SK-N-DZ (cell line): ENCODE measurements at places on chromosomes 2 and 18.

- DNase-seq, result no peak
Measured at GRCh38 chr18:22047485-22047884, 121.9 kb upstream of the GATA6 start.

DNA sequence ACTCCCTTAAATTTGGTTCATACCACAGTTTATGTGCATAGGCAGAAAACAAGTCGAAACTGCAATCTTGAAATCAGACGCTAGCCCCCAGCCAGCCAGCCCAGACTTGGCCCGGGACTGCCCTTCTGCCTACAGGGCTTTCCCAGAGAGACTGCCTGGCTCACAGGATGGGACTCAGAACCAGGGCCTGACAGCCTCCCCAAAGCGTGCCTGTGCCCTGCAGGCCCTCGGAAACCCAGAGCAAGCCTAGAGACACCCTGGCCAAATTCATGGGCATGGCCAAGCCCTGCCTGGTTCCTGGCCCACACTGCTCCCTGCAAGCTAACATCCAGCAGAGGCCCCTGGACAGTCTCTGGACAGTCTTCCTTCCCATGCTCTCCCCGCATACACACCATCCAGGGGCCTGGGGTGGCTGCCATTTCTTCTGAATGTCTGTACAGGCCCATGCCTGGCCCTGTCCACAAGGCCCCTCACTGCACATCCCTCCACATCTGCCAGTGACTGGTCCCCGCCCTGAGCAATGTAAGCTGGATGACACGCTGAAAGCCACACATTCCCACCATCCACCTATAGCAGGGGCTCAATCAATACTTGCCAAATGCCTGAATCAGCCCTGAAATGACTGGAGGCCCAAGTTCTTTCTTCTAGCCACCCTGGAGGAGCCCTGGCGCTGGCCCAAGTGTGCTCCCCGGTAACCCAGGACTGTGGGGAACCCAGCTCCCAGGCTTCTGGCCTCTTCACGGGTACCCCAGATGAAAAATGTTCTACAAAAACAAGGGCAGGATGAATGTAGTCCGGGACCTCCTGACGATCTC lies 73.1 kb downstream of the HDAC4 start:
- DNase-seq, result no peak

DNA sequence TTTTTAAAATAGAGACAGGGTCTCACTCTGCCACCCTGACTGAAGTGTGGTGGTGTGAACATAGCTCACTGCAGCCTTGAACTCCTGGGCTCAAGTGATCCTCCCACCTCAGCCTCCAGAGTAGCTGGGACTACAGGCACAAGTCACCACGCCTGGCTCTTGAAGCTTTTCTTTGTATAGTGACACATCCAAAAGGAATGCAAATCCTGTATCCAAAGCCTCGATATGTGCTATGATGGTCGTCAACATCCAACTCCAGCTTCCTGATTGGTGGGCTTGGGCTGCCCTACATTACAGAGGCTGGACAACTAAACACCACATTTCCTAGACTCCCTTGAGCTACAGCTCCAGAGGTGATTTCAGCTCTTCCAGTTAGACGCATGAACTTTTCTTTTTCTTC lies 101.7 kb upstream of the PGAP1 start:
- DNase-seq, result no peak

DNA sequence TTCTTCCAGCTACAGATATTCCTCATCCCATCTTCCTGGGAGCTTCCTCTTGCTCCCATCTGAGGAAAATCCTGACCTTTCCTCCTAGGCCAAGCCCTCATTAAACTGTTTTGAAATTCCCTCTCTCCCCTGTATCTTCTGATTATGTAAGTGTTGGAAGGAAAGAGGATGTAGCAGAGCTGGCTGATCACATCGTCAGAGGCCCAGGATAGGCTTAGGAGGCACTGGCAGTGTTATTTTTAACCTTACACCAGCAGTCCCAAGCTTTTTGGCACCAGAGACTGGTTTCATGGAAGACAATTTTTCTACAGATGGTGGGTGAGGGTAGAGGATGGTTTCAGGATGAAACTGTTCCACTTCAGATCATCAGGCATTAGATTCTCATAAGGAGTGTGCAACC lies 630.4 kb downstream of the EPHA4 start:
- DNase-seq, result no peak

DNA sequence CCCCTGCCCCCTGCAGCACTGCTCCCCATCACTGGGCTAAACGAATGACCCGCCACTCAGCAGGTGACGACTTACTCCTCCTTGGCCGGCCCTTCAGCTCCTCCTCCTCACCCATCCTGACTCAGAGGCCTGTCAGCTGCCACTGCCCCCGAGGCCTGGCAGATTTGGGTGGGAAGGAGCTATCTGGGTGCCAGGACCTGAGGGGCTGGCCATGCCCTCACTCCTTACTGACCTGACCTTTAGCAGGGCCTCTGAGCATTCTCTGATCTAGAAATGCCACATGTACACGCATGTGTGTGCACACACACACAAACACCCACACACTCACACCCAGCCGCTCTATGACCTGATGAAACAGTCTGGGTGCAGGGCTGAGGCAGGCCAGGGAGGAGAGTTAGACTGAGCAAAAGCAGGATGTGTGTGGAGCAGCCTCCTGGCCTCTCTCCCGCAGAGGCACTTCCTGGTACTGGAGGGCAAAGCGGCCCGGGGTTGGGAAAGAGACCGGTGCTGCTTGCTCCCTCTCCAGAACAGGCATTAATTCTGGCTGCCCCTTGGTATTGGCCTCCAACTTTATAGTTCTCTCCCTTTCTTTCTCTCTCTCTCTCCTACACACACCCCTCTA lies 68.0 kb downstream of the ZFP36L2 start:
- DNase-seq, result no peak

DNA sequence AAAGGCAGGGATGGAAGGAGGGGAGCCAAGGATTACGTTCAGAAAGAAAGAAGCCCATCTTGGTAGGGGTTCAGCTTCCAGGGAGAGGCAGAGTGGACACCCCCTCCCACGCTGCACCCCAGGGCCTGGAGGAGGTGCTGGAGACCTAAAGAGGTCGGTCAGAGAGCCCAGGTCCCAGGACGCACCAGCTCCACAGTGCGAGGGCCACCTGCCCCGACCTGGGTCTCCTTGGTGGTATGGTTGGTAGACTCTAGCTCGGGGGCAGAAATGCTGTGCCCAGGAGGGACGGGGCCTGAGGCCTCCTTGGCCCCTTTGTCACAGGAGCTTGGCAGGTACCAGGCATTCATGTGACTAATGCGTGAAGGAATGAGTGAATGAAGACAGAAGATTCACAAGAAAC lies 87.1 kb upstream of the RAB6C start:
- no peak for DNase-seq

GRCh38 chr2:144944546-144945220 lies 424.8 kb upstream of the ZEB2 start:
- no peak for DNase-seq

GRCh38 chr2:134161170-134161547 lies 92.7 kb upstream of the MGAT5 start:
- DNase-seq, result no peak

GRCh38 chr2:241340631-241341163 lies 15.4 kb upstream of the FARP2 start:
- DNase-seq, result no peak

DNA sequence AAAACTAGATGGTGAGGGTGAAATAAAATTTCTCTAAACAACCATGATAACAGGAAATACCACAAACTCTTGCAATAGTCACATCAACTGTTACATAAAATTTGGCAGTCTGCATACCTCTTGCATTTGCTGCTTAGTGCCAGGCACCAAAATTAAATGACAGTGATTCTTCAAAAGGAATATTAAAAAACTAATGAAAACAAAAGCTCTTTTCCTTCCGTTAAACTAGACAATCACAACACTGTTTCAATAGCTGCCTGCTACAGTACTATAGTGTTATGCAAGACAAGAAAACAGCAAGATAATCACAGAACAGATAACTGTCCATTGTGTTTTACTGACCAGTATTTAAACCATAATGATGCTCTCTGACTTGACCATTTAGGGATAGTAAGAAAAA lies 239.0 kb upstream of the SMAD7 start:
- DNase-seq, result no peak

DNA sequence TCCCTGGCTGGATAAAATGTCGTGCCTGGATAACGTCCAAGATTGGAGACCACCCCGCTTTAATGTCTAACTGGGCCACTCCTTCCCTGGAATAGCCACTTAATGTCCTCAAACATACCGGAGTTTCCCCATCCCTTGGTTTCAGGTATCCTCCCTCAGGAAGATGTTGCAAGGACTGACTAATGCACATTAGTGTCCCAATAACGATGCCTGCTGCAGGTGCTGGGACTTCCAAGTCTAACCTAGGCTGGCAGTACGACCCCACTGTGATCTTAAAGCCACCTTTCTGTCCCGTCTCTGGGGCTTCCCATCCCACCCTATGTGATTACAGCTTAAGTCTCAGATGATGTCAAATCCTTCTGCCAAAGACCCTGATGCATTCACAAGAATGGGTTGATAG lies 1.1 kb upstream of the ATP6V1C2 start:
- no peak for DNase-seq

DNA sequence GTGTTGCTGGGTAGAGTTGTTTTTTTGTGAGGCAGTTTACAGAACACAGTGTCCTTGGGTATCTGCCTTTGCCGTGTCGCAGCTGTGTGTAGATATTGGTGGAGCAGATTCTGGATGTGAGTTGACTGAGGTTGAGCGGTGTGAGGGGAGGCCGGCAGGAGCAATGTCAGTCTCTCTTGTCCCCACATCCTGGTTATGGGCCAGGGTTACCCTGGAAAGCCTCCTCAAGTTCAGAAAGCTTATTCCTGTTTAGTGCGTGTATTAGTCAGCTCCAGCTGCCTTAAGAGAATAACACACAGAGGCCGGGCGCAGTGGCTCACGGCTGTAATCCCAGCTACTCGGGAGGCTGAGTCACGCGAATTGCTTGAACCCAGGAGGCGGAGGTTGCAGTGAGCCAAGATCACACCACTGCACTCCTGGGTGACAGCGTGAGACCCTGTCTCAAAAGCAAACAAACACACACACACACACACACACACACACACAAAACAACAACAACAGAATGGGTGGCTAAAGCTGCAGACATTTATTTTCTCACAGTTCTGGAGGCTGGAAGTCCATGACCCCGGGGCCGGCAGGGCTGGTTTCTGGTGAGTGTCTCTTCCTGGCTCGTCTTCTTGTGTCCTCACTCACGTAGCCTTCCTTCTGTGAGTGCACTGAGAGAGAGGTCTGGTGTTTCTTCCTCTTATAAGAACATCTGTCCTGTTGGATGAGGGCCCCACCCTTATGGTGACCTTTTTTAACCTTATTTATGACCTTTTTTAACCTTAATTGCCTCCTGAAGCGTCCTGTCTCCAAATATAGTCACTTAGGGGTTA lies 5.1 kb downstream of the NCK2 start:
- no peak for DNase-seq

DNA sequence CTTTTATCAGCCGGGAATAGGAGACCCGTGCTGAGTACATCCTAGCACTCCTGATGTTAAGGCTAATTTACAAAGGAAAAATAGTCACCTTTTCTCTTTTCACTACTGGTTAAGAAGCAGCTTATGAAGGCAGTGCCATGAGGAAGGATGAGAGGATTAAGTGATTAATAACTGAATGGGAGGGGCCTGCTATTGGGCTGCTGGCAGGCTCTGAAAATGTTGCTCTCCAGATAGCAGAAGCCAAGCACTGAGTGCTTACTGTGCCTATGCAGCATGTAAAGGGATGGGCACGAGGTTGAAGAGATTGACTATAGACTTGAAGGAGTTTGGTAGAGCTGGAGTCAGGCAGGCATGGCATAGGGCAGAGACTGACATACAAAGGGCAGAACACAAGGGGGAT lies 282.4 kb upstream of the THSD7B start:
- no peak for DNase-seq

GRCh38 chr2:20207051-20207450 lies 17.9 kb downstream of the SDC1 start:
- no peak for DNase-seq

DNA sequence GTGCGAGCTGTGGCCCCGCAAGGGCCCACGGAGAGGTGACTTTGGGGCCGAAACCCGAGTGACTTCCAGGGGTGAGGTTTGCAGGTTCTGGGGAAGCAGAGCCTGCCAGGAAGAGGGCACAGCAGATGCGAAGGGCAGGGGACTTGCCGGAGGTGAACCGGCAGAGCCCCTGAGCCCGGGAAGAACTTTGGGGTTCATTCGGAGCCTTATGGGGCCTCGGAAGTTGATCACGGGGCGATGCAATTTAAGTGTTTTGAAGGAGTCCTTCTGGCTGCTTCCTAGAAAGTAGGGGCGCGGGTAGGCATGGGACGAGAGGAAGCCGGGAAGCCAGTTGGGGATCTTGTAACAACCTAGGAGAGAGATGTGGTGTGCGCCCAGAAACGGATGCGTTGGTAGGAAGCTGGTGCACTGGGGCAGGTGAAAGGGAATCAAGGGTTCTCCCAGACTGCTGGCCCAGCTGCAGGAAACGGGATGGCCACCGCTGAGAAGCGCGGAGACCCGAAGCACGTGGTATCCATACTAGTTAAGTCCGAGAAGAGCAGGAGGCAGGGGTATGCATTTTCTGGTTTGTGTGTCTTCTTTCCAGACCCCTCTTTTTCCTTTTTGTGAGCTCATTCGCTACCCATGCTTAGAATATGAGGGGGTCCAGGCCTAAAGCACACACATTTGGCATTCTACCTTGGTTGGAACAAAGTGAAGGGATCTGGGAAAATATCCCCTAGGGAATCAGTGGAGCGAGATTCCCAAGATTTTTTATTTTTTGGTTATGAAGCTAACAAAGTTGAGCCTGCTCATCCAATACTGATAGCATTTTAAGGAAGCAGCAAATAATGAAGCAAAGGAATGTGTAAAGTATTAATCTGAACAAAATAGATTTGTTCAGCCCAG lies 758 bp downstream of the SCLY start:
- DNase-seq, result peak; percentile 57

GRCh38 chr2:98952966-98953365 lies 16.9 kb upstream of the CRACDL start:
- DNase-seq, result no peak

DNA sequence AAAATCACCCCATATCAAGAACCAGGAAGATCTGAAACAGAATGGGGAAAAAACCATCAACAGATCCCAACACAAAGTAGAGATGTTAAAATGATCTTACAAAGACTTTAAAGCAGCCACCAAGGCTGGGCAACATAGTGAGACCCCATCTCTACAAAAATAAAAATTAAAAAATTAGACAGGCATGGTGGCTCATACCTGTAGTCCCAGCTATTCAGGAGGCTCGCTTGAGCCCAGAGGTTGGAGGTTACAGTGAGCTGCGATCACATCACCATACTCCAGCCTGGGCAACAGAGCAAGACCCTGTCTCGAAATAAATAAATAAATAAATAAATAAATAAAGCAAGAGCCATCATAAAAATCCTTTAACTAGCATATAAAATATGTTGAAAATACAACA lies 20.5 kb downstream of the RPRD1A start:
- no peak for DNase-seq

DNA sequence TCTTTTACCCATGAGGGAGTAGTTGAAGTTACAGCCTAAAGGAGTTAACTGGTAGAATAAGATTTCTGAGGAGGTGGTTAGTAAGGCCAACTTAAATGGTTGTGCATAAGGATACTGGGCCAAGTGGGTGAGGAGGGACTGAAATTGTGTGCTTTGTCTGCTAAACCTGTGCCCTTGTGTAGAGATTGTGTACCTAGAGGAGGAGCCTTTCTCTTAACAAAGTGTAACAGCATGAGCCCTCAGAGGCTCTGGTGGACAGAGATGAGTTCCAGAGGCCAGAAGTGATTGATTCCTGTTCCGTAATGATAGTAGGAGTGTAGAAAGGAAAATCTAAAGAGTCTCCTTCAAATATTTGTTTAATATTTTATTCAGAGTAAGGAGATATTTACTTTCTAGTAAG lies 42.9 kb downstream of the OTX1 start:
- DNase-seq, result no peak
